Smooth muscle cell of trachea (primary cell): ENCODE measurements at places on chromosomes 5 and 9. TPM values are rescaled to one million over a fixed set of nuclear protein-coding genes. Genes with fewer than 3 reads are reported as not detected.

Gene FBLL1
- total RNA-seq = 0.44 and 1.7 TPM in 2 replicates

Gene ARID3C
- total RNA-seq = not detected in 2 replicates

Gene FANCG
- 11.7 and 23.1 TPM in 2 replicates for total RNA-seq

Gene CARD6
- total RNA-seq = 18.7 and 24.0 TPM in 2 replicates

Gene NSA2
- 95.8 and 125 TPM in 2 replicates for total RNA-seq

Gene SPACA9
- total RNA-seq = 3.5 and 7.6 TPM in 2 replicates

Gene FREM1
- total RNA-seq = 0.15 and 0.17 TPM in 2 replicates

Gene CA9
- total RNA-seq = 2.3 and 5.8 TPM in 2 replicates

Gene IL5
- total RNA-seq = not detected in 2 replicates

Gene PCAT7
- 0.17 TPM in 1 of 2 replicates, not detected in the other for total RNA-seq

Gene IFNA4
- total RNA-seq = not detected in 2 replicates

Gene SLC36A3
- not detected in 2 replicates for total RNA-seq

Gene ELAVL2
- total RNA-seq = 0.15 and 0.17 TPM in 2 replicates

Gene PHF24
- total RNA-seq = under 0.01 TPM in 1 of 2 replicates, not detected in the other

Gene LCN9
- total RNA-seq = not detected in 2 replicates

Gene RORB
- total RNA-seq = 0.87 and 1.5 TPM in 2 replicates

Gene GARNL3
- total RNA-seq = 1.3 and 5.0 TPM in 2 replicates

Gene WWC1
- total RNA-seq = 0.58 and 2.3 TPM in 2 replicates

Gene RASEF
- 0.44 and 0.50 TPM in 2 replicates for total RNA-seq

Gene CCDC152
- 5.8 and 8.0 TPM in 2 replicates for total RNA-seq

Gene PPP2CA
- total RNA-seq = 64.7 and 117 TPM in 2 replicates

Gene AK1
- 51.9 and 85.0 TPM in 2 replicates for total RNA-seq

Gene NPDC1
- 22.1 and 36.9 TPM in 2 replicates for total RNA-seq

Gene CRHBP
- total RNA-seq = under 0.01 and 3.5 TPM in 2 replicates

Gene POU5F2
- 0.99 and 1.9 TPM in 2 replicates for total RNA-seq

Gene CMBL
- 12.8 and 24.0 TPM in 2 replicates for total RNA-seq

Gene PURA
- 15.7 and 18.2 TPM in 2 replicates for total RNA-seq

Gene LCN1
- not detected in 2 replicates for total RNA-seq

Gene AK8
- 0.17 and 1.6 TPM in 2 replicates for total RNA-seq

Gene IL9
- total RNA-seq = not detected in 2 replicates

Gene MSX2
- 1.9 and 15.9 TPM in 2 replicates for total RNA-seq

Gene PCDHB5
- total RNA-seq = 0.29 and 1.3 TPM in 2 replicates

Gene EMB
- 8.3 and 13.7 TPM in 2 replicates for total RNA-seq

Gene VCP
- 402 and 448 TPM in 2 replicates for total RNA-seq

Gene FOXD4L6
- total RNA-seq = not detected in 2 replicates

Gene PCDHGB7
- total RNA-seq = 15.7 and 16.4 TPM in 2 replicates

Gene PAEP
- total RNA-seq = not detected in 2 replicates

Gene LCNL1
- total RNA-seq = 0.58 and 3.1 TPM in 2 replicates

Gene PLPP7
- total RNA-seq = 9.3 and 13.2 TPM in 2 replicates

Gene FAT2
- total RNA-seq = under 0.01 and 0.58 TPM in 2 replicates

Gene CDKN2B
- total RNA-seq = 15.0 and 42.2 TPM in 2 replicates

Gene HMHB1
- not detected in 2 replicates for total RNA-seq

Gene TICAM2
- total RNA-seq = 7.6 and 11.8 TPM in 2 replicates
